CD4-positive, alpha-beta T cell treated with Interleukin-10 for 1 hour (primary cell): ENCODE measurements at places on chromosomes 6 and 20.

DNA sequence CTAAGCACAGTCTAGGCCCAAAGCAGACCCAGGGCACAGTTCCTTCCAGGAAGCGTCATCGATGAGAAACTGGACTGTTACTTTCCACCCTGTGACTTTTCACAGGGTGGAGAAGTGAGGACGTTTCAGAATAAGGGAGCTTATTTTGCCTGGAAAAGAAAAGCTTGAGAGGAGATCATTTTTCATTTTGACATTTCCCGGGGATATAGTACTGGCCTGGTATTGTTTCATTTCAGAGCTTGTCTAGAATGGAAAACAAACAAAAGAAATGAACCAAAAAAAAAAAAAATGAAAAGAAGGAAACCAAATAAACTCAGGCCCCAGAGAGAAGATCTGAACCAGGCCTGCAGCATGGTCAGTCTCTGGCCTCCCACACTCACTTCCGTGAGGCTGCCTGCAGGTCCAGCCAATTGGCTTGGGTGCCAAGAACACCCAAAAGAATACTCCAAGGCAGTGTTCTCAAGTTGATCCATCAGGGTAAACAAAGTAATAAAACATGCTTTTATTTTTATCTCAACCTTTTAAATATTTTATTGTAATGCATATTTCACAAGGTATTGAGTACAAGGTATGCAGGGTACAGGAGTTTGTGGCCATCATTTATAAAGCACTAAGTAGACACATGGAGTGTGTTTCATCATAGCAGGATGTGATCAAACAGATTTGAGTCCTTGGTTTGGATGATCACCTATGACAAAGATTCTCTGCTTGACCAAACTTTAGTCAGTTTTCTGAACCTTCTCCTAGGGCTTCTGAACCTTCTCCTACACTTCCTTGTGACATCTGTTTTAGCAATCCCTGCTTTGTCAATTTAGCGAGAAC lies 176.9 kb upstream of the GGTLC1 start:
- no peak for DNase-seq

DNA sequence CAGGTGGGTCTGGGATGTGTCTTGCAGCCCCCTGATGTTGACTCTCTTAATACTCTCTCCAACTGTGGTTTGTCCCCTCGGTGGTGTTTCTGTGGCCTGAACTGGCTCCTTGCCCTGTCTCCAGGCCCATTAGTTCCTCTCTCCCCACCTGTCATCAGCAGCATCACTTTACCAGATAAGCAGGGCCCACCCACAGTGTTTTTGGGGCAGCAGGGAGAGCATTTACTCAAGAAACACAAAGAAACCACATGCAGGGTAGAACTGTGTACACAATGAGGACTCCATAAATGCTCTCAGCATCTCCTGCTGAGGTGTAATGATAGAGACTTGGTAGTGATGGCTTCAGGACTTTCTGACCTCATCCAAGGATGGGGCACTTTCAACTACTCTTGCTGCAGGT lies 20.2 kb upstream of the MRPS18A start:
- DNase-seq = no peak

DNA sequence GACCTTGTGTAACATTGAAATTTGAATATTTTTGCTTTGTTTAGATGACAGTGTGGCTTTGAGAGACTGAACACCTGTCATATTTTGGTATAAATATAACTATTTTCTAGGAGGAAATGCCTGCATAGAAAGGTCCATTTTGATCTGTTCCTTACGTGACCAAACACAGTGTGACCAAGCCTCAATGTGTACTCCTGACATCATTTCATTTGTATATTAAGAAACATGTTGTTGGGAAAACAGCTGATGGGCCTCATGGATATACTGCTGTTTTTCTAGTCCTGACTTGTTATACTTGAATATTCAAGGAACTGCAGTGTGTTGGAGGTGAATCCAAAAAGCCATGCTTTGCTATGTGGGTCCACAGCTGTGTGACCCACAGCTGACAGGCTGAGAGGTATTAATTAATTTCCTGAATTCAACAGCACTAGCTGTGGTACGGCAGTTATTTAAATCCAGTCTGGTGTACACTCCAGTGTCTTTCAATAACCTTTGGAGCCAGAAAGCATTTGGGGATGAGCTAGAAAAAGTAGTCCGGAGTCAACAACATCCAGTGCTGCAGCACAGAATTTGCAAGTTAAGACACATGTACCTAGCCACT lies 18.9 kb downstream of the NCOA7 start:
- DNase-seq = no peak

GRCh38 chr6:16737925-16738324 lies 23.3 kb downstream of the ATXN1 start:
- DNase-seq = no peak

DNA sequence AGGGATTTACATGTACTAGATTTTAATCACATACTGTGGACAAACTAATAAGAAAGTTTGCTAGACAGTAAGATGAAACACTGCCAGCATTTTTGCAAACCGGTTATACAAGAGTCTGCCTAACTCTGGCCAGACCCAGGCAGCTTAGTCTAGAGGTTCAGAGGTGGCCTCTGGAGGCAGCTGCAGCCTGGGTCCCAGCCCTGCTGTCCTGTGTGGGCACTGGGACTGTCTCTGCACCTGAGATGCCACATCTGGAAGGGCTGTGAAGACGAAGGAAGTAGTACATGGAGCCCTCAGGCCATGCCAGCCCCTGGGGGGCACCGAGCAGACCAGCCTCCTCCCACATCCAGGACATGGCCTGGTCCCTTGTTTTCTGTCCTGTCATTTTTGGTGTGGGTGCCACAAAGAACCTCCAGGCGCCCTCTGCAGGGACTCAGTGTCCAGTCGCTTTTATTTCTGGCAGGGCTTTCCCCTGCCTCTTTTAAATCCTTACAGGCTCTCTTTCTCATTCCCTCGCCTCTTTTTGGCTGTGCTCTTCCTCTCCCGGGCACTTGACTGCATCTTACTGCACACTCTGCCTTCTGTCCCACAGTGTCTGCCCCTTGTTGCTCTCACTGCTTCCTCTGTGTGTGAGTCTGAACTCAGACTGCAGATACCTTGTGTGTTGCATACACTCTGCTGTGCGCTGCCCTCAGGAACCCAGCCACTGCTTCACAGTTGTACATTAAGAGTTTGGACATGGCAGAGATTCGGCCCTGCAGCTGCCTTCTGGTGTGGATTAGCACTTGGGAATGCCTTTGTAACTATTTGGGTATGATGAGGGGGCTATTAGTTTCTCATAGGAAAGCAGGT lies 216.7 kb downstream of the ZDHHC14 start:
- peak; percentile 47 for DNase-seq

- DNase-seq = no peak
Measured at GRCh38 chr20:32236048-32236533, 28.4 kb downstream of the POFUT1 start.

- DNase-seq = no peak
Measured at GRCh38 chr6:94462231-94462630, 1042.9 kb upstream of the EPHA7 start.

DNA sequence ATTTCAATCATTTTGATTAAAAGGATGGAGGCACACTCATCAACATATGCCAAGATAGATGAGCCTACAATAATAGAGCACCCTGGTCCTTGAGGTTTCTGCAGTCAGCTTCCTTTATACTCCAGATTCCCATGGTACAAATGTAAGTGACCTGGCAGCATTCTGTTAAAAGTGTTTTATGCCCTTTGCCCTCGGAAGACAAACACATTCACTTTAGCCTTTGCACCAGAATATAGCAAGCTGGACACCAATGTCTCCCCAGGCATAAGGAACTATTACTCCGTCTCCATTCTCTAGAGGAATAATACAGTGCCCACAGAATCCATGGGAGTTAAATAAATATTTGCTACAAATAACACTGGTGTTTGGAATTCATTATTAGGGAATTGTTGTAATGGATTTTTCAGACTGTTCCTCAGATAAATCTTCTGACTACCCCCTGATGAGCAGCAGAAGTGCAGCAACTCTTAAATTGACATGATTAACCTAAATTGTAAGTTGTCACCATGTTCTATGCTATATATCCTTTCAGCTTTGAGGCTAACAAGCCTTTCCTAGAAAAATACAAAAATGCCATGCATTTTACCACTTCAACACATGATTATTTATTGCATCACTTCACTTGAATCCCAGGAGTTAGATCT lies 340.2 kb downstream of the TBC1D32 start:
- DNase-seq = no peak

- DNase-seq = no peak
Measured at GRCh38 chr20:40773376-40773775, 84.3 kb upstream of the MAFB start.

- no peak for DNase-seq
Measured at GRCh38 chr6:142714951-142715785, 229.8 kb downstream of the HIVEP2 start.

DNA sequence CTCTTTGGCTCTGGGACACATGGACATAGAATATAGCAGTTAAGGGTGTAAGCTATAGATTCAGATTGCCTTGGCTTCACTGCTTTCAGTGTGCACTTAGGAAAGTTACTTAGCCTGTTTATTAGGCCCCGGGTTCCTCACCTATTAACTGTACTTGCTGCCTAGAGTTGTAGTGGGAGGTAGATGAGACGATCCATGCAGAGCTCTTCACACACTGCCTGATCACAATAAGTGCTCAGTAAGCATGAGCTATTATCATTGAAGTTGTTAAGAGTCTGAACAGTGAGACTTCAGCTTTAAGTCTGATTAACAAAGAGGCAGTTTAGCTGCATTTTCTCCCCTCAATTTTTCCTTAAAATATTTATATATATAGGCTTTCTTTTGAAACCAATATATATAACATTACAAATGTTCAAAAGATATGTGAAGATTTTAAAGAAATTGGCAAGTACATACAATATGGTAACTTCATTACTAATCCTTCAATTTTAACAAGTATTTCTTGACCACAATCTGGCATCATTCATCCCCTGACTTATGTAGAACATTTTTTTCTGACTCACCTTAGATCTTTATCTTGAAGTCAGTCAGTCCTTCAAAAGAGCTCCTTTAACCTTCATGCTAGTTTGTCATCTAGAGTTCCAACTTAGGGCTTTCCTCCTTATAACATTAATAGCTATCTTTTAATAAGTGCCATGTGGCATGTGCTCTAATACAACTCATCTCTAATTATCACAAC lies 20.5 kb upstream of the SUPT3H start:
- DNase-seq = no peak

DNA sequence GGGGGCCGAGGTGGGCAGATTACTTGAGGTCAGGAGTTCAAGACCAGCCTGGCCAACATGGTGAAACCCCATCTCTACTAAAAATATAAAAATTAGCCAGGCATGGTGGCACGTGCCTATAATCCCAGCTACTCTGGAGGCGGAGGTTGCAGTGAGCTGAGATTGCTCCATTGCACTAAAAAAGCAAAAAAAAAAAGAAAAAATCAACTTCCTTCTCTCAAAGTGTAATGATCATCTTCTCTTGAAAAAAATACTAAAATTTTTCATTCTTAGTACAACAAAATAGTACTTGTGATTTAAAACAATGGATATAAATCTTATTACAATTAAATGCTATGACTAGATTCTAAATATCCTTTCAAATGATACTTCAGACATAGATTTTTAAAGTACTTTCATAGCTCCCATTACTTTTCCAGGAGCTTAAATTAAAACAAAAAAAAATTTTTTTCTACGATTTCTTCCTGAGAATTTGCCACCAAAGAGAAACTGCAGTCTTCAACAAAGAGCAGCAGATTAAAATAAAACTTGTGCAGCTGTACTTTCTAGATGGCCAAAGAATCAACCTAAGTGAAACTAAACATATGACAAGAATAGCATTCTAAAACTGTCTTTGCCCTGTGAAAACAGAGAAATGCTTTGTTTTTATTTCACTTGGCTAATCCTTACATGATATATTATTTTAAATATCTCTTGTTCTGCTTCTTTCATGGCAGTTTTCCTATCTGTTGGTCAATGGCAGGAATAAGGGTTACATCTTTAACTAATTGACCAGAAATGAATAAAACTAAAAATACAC lies 75.2 kb downstream of the MAP3K5 start:
- no peak for DNase-seq
